ENCODE measurements at places on chromosomes 5 and 9.

DNA sequence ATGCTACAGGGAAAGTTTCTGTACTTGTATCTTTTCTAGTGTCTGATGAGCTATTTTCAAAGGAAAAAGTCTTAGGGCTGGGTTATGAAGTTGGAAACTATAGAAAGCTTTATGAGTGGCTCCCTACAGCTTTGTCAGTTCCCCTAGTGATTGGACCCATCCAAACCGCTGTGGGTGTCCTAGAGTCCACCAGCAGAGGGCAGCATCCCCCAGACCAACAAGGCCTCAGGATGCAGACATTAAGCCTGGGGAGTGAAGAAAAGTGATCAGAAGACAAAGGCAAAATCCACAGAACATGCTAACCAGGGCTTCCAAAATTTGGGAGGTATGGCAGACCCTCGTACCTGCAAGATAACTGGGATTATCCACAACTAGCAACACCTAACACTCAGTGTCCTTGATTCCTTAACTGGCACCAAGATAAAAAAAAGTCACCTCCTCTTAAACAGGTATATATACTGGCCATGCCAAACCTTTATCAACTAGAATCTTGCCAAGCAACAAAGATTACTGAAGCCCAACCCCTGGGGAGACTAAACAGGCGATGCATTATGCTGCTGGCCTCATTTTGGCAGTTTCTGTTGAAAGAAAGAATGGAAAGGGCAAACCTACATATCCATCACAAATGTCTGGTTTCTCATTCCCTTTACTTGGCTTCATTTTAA lies 110.4 kb upstream of the NR5A1 start:
- peak; percentile 83 for DNase-seq

DNA sequence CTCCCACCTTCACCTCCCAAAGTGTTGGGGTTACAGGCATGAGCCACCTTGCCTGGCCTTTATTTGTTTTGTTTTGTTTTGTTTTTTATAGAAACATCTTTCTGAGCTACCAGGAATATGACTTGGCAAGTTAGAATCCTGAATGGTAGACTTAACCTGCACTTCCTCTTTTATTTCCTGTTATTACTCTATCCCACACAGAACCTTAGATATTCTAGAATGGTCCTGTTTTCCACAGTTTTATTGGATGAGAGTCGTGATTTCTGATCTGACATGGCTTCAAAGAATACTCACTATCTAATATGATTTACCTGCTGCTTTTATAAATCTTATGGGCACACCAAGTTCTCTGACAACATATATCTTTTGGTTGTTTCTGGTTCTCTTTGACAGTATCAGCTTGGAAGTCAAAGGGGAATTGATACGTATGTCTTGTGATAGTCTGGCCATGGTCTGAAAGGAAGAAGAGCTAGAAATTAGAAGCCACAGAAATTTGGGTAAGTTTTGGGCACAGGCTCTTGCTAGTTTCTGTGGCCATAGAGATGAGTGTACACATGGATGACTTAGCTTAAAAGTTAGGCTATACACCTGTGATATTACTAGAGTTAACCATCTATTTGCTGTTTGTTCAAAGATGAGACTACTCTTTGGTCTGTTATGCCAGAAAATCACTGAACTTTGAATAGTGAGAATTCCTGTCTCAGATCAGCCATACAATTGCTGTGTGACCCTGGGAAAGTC lies 4.7 kb upstream of the PANK3 start:
- no peak for DNase-seq

- DNase-seq, result no peak
These were observed 48.8 kb upstream of the CDH10 start for GRCh38 chr5:24693609-24694008.

- DNase-seq, result no peak
These were observed 12.7 kb downstream of the RLN1 start for GRCh38 chr9:5326893-5327548.

- DNase-seq, result no peak
These were observed 36.1 kb downstream of the CERT1 start for GRCh38 chr5:75475364-75475763.

DNA sequence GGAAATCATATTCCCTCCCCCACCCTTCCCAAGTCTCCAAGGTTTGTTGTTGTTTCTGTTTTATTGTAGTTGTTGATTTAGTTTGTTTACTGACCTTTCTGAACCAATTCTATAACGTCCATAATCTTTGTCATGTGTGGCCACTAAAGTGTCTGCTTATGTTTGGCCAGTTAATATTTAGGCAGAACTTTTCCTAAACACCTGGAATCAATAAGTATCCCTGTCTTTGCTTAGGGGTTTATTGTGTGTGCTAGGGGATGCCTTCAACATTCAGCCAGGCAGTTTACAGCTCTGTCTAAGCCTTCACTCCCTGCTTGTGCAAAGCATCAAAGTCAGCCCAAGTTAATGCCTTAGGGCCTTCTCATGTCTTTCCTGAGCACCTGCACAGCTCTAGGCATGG lies 16.9 kb upstream of the LECT2 start:
- DNase-seq, result no peak

DNA sequence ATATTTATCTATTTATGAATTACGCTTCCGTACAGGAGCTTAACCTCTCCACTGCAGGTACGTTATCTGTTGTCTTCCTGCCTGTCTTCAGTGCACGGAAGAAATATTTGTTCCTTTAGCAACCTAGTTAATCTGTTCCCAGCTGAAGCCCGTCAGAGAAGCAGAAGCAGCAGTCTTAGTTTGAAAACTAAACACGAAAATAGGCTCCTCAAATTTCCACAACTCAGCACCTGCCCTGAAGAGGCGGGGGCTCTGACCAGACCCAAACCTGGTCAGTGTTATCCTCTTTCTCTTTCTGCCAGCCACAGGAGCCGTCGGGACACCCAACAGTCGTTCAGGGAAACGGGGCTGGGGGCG lies 462 bp downstream of the NUDCD2 start:
- DNase-seq, result no peak
